ENCODE measurements at places on chromosomes 12 and 14.

GRCh38 chr12:104155711-104156555 lies 17.9 kb upstream of the NFYB start:
- no peak for DNase-seq

DNA sequence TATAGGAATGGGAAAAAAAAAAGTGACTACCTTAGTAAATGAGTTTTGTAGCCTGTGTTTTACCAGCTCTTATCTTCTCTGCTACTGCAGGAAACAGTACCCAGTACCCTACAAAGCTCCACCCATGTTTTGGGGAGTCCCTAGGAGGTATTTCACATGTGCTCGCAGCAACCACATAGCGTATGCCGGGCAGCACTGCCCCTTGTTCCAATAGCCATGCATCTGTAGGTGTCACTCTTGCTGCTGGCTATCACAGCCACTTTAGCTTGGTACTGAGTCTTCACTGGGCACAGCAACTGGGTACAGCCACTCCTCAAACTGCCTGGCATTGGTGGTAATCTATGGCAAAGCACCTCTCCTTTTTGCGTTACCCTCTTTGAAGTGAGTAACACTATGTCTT lies 2.0 kb upstream of the MDM1 start:
- DNase-seq, result no peak

- peak; percentile 61 for DNase-seq
Observed at GRCh38 chr14:56555921-56556570, 23.6 kb upstream of the TMEM260 start.

DNA sequence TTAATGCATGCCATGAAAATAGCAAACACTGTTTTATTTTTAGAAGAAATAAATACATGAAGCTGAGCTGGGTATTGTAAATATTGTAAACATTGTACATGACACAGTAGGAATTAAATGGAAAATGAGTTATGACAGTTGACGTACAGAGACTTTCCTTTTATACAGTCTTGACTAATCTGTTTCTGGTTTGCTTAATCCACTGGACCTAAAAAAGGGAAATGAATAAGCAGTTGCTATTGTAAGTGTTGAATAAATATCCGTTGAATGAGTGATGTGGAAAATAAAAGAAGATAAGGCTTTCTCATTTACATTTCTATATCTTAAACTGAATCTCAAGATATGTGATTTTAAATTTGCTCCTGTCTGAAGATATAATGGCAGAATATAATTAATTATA lies 15.0 kb downstream of the PMCH start:
- DNase-seq, result no peak

DNA sequence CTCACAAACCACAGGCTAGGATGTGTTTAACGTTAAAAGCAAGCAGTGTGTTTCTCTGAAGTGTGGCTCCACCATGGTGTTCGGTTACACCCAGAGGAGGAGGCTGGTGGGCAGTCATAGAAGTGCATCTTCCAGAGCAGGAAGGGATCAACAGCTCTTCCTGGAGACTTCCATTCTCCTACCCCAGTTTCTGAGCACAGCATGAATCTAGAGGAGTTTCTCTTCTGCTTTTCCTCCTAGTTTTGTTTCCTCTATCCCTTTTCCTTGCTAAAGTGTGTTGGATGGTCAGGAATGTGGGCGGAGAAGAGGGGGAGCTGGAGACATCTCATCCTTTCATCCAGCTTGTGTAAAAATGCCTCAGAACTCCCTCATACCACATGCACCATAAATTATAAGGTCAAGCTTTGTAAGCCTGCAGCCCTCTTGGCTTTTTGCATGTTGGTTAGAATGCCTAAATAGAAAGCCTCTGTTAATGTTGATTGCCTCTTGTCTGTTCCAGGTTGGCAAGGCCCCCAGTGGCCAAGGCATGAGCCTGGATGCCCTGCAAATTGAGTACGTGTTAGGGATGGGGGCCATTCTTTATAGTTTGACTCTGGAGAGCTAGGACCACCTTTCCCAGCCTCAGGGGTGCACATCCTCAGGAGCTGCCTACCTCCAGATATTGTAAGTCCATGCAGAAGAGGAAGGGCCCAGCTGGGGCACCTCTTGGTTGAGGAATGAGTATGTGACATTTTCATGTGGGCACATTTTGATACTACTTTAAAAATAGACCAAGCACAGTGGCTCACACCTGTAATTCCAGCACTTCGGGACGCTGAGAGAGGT lies 4.0 kb upstream of the CKAP4 start:
- DNase-seq, result no peak

DNA sequence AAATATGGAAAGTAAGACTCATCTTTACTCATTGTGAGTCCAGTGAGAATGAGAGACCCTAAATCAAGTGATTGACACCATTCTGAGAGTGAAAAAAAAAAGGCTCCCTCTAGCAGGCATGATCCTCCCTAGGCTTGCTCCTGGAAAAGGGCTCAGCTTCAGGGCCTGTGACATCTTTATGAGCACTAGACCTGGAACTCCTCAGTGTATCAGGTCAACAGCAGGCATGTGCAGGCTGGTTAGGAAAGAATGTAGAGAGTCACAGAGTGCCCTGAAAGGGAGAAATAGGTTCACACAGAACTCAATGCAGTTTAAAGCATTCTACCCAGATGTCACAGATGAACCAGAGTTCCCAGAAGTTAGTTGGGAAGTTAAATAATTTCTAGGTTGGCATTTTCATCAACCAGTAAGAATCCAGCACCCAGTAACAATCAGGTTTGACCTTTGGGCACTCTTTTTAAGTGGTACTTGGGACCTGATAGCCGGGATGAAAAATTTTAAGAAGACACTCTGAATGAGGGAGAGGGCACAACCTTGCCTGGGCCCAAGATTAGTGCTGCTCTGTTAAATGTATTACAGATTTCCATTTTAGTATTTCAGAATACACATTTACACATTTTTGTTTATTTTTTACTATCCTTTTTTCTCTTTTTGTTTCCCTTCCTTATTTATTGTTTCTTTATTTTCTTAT lies 828.8 kb downstream of the C12orf50 start:
- DNase-seq, result no peak

- no peak for DNase-seq
Observed at GRCh38 chr12:20119596-20120402, 248.5 kb upstream of the PDE3A start.

DNA sequence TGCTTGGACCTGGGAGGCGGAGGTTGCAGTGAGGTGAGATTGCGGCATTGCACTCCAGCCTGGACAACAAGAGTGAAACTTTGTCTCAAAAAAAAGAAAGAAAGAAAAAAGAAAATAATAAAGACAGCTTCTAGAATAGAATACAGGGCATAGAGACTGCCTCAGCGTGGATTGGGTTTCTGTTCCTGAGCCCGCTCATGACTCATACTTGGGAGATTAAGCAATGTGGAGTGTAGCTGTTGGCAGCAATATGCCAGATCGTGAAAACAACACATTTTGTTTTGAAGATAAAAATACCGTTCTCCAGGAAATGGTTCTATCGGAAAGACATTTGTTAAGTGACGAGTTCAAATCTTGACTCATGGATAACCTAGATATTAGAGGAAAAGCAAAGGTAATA lies 67.2 kb downstream of the GLT1D1 start:
- DNase-seq, result peak; percentile 37

DNA sequence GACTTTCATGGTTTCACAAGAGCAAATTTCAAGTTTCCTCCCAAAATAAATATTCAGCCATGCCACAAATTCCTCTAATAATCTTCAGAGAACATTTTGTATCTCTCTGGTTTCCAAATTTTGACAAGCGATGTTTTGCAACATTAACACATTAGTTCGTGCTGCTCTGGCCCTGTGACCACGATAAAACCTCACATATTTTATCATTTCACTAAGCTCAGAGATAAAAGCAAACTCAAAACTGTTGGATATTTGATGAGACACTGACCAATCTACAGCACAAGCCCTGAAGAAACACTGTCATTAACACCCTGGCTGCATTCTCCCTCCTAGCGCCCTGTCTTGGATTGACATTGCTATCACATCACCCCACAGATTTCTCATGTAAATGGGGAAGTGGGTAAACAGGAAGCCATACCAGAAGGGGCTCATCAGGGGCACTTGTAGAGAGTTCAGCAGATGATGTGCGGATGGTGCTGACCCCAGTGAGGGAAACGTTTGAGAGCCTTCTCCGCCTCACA lies 264.3 kb downstream of the PRKD1 start:
- no peak for DNase-seq

GRCh38 chr12:113405694-113406093 lies 2.0 kb upstream of the SDS start:
- DNase-seq, result no peak

DNA sequence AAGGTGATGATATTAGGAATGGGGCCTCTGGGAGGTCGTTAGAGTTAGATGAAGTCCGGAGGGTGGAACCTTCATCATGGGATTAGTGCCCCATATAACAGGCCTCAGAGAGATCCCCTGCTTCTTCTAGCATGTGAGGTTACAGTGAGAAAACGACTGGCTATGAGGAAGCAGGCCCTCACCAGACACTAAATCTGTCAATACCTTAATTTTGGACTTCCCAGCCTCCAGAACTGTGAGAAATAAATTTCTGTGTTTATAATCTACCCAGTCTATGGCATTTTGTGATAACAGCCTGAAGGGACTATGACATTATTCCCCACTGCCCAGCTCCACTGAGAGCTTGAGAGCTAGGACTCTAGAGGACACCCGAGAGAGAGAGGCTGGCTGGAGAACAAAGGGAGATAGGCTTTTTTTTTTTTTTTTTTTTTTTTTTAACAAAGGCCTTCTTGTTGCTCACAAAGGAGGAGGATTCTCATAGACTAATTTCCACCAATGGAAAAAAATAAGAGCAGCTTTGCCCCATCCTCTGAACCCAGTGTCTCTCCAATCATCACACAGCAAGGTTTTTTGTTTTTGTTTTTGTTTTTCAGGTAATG lies 87.8 kb upstream of the EEA1 start:
- no peak for DNase-seq

DNA sequence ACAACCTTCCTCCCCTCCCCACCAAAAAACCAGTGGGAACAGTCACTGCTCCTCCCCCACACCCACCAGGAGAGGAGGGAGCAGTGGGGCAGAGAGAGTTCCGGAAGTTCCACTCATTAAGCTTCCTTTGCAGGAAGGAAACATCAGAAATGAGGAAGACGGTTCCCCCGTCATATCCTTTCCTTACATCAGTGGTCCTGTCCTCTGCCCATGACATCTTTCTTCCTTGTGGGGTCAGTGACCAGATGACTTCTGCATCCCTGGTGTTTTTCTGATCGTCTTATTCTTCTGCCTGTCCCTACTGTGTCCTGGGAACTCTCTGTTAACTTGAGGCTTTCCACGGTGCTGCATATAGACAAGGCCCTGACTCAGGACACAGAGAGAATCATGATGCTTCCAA lies 40.8 kb upstream of the SPTLC2 start:
- no peak for DNase-seq

- DNase-seq, result peak; percentile 47
Observed at GRCh38 chr12:93766796-93767523, 89.8 kb downstream of the CRADD start.

GRCh38 chr14:42710071-42710470 lies 1103.4 kb downstream of the LRFN5 start:
- DNase-seq, result no peak

GRCh38 chr12:70719672-70720420 lies 82.6 kb upstream of the PTPRB start:
- peak; percentile 19 for DNase-seq

DNA sequence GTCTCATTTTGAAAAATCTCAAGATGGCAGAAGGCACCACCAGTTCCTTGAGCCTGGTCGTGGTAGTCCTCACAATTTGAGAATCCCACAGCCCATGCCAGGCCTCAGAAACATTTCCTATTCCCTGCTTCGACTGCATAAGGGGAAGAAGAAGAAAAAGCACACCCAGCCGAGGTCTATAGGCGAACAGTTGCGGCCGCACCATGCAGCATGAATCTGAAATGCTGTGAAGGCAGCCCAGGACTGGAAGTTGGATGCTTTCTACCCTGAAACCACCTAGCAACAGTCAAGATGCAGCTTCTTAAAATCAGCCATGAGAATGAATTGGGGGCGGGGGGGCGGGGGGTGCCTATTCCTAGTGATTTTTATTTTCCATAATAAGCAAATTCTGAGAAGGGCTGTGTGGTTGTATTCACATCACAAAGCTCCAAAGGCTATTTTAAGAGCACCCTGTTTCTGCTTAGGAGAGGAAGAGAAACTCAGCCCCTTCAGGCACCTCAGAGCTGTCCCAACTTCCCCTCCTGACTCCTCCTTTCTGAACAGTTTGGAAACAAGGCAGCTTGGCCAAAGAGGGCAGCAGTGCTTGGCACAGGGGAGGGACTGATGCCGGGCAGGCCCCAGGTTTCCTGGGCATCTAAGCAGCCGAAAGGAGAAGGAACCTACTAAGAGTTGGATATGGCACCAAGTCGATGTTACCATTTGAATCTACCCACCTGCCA lies 172.5 kb upstream of the FOXN3 start:
- DNase-seq, result no peak

- no peak for DNase-seq
Observed at GRCh38 chr12:108907839-108908351, 28.0 kb downstream of the DAO start.

GRCh38 chr12:57717131-57717530 lies 21.4 kb downstream of the AGAP2 start:
- no peak for DNase-seq

- DNase-seq, result no peak
Observed at GRCh38 chr14:59629444-59630287, 53.1 kb upstream of the CCDC175 start.

DNA sequence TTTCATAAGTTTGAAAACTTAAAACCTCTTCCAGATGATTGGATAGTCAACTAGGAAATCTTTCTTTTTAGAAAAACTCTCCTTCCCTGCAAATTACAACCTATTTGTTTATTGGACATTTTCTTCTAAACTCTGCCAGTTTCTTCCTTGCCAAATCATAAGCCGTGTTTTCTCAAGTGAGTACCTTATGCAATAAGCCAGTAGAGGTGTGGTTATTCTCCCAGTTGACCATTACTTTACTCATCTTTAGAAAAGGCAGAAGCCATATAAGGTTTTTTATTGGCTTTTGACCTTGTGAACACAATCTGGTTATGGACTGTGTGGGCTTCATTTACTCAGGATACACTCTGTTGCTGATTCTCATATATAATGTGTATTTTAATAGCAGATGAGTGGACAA lies 14.6 kb downstream of the ACTR6 start:
- DNase-seq, result no peak

DNA sequence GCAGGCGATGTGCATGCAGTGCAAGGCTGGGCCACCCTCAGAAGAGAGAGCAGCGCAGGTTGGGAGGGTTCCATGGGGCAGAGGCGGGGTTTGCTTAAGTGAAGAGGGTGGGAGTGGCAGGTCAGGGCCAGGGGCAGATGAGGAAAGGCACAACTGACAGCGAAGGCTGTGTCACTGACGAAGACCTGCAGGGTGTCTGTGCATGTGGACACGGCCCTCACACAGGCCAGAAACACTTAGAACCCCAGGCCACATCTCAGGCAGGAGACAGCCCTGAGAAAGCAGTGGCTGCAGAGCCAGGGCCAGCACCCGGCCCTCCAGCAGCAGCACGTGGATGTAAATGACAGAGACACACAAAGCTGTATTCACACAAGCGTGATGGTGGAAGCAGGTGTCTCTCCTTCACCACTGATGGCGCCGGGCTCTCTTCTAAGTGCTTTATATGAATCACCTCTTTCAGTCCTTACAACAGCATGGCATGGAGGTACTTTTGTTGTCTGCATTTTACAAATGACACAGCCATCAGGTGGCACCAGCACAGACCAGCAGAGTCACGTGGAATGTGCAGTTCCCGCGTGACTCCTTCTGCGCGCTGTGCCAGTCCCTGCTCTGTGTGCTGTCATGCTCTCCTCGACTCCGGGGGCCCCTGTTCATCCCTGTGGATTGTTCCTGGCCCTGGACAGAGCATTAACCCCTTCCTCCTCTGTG lies 54.6 kb downstream of the TSPAN11 start:
- no peak for DNase-seq

GRCh38 chr12:62438098-62438692 lies 28.4 kb upstream of the MON2 start:
- DNase-seq, result peak; percentile 69
